Activated CD8-positive, alpha-beta memory T cell treated with anti-CD3 and anti-CD28 coated beads for 4 hours (primary cell): ENCODE measurements at places on chromosomes 2 and 18.

GRCh38 chr18:64403784-64404503 lies 255.1 kb upstream of the LINC00305 start:
- no peak for DNase-seq

GRCh38 chr2:203997980-203998809 lies 61.6 kb downstream of the ICOS start:
- DNase-seq, result no peak

DNA sequence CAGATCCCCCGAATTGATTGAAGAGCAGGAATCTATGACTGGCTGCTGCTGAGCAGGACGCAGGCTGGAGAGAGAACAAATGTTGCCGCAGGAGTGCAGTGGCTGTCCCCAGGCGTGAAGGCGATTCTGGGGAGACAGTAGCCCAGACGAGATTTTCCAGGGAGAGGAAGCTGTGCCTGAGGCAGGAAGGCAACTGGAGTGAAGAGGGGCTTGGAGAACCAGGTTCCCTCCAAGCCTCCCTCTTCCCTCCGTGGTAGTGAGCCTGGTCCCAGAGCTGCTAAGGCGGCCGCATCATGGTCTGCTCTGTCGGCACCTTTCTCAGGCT lies 1.3 kb upstream of the NPPC start:
- DNase-seq, result no peak

- DNase-seq, result no peak
Observed at GRCh38 chr2:216934151-216934550, 74.3 kb upstream of the TNP1 start.

DNA sequence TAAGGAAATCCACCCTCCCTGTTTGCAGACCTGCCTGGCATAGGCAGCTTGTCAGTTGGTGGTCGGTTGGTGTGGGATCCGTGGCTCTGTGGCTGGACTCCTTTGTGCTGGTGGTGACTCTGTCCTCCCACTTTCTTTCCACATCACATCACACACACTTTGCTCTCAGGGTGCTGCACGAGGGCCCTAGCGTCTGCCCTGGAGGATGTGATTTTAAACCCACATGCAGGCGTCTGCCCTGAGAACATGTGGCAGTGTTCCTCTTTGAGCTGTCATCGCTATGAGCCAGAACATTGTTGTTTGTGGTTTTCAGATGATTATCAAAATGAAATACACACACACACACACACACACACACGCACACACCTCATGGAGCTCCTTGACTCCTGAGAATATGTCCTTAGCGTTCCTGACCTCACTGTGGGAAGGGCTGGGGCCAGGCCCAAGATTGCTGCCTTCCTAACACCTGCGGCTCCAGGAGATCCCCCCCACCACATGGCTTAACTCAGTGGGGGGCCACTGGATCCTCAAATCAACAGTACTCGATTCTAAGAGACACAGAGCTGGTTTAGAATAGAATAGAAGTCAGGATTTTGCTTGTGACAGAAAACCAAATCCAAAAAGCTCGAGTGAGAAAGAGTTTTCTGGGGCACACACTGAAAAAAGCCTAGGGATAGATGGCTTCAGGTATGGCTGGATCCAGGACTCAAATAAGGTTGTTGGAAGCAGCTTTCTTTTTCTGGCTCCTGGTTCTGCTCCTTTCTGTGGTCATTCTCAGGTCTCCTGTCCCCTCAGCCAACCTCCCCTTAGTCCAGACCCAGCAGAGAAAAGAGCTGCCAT lies 54.8 kb downstream of the RTP5 start:
- no peak for DNase-seq

GRCh38 chr2:38835015-38835601 lies 40.6 kb downstream of the DHX57 start:
- DNase-seq, result no peak

DNA sequence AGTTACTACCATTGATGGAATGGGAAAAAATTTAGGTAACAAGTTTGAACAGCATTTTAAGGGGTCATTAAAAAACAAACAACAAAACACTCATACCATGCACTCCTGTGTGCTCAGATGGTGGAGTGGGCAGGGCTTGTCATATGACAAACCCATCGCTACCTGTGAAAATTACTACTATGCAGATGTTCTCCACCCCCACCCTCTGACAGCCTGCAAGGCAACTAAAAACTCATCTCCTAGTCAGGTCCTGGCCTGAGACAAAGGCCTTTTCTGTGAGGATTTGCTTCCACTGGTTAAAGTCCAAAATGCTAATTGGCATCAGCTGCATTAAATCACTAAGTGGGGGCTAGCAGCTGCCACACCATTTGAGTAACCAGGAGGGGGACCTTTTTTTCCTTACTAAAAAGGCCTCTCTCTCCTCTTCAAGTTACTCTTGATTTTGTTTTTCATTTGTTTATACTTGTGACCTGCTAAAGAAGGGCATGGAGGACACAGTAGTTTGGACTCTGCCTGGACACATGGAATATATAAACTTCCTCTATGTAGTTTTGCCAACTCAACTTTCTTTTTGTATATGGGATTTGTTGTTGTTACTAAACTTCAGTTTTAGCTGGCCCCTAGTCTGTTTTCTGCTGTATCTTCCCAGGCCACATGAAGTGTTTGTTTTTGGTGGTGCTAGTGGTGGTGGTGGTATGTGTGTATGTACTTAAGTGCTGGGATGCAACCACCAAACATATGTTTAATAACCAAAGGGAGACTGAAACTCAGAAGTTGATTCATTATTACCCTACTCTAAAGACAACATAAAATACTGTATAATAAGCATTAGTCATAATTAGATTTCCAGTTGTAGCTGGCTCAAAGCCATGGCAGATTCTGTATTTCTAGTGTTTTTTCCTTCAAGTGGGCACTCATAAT lies 121.3 kb downstream of the MAP4K4 start:
- DNase-seq, result no peak

- no peak for DNase-seq
Observed at GRCh38 chr2:179521944-179522343, 257.3 kb upstream of the SESTD1 start.

- no peak for DNase-seq
Observed at GRCh38 chr2:83874712-83875430, 584.2 kb downstream of the SUCLG1 start.

GRCh38 chr2:56012221-56012765 lies 88.7 kb upstream of the EFEMP1 start:
- DNase-seq, result no peak

- no peak for DNase-seq
Observed at GRCh38 chr18:73552171-73552570, 595.5 kb downstream of the FBXO15 start.

DNA sequence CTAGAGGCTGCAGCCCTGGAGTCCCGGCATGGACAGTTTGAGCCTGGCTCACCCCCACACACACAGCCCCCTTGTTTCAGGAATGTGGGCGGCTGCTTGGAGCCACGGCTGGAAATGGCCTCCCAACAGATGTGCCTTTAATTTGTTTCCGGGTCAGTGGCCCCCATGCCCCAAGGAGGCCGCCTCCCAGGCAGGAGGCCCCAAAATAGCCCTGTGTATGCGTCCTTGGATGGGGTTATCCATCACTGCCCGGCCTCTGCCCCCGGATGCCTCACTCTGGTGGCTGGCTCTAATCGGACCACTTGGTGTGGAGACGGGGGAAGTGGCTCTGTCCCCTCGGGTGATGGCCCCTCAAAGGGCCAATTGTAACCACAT lies 151.9 kb upstream of the MYCN start:
- DNase-seq, result no peak

- DNase-seq, result no peak
Observed at GRCh38 chr2:48397846-48398245, 132.1 kb upstream of the STON1 start.

DNA sequence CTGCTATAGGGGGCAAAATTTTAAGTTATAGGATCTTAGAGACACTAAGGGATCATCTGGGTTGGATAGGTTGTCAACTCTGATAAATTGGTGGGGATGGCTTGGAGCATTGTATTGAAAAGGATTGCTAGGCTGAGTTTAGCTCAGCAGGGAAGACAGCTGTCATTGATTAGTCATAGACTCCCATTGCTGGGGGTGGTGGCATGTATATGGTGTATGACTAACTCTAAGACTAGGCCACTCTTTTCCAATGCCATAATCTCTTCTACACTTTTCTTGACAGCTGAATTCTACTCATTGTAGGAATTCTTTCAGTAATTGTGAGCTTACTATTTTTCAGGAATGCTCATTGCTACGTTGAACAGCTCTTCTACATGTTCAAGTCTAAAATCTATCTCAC lies 81.3 kb upstream of the PELI1 start:
- no peak for DNase-seq

GRCh38 chr2:173027181-173028128 lies 48.2 kb upstream of the MAP3K20 start:
- DNase-seq, result peak; percentile 58

GRCh38 chr18:30512872-30513271 lies 529.7 kb downstream of the DSC3 start:
- DNase-seq, result no peak

DNA sequence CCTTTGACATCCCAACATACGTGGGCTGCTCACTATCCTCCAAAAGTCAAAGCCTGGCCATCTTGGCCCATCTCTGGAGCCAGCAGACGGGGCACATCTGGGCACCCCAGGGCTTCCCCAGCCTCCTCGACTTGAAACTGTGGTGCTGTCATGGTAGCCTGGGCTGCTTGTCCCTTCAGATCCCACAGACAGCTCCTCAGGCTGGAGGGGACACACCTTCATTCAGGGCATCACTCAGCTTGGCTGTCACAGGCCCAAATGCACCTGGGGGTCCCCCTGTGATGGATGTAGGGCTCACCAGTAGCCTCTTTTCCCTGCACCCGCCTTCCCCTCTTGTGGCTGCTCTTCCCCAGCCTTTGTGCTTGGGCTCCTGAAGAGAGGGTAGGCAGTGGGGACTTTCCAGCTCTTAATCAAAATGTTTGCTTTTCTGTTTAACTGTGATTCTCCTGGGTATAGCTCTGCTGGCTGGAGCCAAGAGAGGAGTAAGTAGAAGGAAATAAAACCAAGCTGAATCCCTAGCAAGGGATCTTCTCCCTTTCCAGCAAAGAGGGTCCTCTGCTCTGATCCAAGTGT lies 92.3 kb downstream of the GYPC start:
- no peak for DNase-seq

DNA sequence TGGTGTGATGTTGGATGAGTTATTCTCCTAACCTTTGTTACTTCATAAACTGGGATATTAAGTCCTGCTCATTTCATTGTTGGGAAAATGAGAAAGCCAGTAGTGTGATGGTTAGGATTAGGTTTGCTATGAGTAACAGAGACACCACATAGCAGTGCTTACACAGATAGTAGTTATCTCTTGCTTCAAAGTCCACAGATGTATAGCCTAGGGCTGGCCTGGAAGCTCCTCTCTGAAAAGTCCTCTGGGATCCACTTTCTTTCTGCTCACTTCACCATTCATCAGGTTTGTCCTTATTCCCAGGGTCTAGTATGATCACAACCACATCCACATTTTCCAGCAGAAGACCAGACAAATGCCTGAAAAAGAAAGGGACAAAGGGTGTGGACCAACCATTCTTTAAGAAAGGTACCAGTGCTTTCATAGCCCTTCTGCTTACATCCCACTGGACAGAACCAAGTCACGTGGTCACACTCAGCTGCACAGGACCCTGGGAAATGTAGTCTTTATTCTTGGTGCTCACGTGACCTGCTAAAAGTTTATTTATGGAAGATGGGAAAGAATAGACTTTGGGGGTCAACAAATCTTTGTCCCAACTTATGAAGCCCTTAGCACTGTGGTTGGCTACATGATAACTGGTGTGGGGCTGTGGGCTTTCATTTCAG lies 108.9 kb downstream of the INSIG2 start:
- DNase-seq, result no peak

DNA sequence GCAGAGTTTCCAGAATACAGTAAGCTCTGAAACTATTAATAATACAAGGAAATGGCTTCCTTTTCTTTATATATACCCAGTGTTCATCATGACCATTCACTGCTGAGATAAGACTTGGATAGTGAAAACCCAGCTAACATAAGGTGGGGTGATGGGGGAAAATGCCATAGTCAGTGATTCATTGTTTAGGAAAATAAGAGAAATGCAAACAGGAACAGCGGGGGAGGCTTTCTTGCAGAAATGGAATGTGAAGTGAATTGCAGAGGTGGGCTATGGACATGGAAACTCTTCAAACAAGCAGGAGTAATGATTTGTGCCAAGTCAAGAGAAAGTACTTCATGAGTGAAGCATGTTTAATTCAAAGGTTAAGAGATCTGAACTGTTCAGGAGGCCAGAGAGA lies 519.4 kb downstream of the TDRD15 start:
- no peak for DNase-seq

DNA sequence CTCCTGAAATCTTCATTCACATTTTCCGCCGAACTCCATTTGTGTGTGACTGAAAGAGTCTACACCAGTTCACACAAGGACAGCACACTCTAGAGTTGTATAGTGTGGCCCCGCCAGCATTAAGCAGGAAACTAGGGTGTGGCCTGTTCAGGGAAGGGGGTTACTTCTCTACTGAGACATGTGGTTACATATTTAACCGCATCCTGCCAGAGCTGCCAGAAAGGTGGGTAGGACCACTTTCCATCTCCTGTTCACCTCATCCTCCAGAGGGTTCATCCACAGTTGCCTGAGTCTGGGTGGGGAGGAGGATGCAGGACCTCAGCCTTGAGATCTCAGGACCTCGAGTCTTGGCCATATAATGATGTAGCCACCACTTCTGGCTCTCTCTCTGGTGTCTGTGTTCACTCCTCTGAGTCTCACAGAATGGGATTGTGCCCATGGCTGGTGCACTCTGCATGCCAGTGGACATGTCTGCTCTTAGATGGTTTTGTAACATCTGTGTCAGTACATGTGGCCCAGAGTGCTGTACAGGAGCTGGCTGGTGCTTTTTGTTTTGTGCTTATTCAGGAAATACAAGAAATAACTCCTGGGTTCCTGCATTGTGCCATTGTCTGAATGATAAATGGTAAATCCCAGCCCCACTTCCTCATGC lies 7.7 kb upstream of the SP140L start:
- peak; percentile 57 for DNase-seq

DNA sequence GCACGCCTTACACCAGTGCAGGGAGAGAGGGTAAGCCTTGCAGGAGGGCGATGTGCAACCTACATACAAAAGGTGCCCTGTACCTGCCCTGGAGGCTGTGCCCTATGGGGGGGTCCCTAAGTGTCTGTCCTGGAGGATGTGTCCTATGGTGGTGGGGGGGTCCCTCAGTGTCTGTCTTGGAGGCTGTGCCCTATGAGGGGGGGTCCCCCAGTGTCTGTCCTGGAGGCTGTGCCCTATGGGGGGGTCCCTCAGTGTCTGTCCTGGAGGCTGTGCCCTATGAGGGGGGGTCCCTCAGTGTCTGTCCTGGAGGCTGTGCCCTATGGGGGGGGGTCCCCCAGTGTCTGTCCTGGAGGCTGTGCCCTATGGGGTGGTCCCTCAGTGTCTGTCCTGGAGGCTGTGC lies 216.6 kb downstream of the HDAC4 start:
- no peak for DNase-seq

DNA sequence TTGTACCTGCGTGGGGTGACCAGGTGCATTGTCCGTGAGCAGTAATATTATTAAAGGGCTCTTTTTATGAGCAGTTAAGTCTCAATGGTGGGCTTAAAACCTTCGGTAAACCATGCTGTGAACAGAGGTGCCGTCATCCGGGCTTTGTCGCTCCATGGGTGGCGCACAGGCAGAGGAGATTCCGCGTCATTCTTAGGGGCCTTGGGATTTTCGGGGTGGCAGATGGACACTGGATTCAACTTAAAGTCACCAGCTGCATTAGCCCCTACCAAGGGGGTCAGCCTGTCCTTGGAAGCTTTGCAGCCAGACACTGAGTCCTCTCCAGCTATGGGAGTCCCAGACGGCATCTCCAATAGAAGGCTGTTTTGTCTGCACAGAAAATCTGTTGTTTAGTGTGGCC lies 107.7 kb downstream of the NFATC1 start:
- DNase-seq, result no peak

GRCh38 chr2:47598476-47598875 lies 184.5 kb upstream of the MSH6 start:
- DNase-seq, result no peak
